ENCODE measurements at places on chromosomes 4 and X.

GRCh38 chr4:43282534-43282933 is 390.0 kb downstream of the GRXCR1 start:
- no peak for DNase-seq

GRCh38 chrX:152074163-152074562 is 64.2 kb downstream of the MAGEA10 start:
- DNase-seq: peak; percentile 15

DNA sequence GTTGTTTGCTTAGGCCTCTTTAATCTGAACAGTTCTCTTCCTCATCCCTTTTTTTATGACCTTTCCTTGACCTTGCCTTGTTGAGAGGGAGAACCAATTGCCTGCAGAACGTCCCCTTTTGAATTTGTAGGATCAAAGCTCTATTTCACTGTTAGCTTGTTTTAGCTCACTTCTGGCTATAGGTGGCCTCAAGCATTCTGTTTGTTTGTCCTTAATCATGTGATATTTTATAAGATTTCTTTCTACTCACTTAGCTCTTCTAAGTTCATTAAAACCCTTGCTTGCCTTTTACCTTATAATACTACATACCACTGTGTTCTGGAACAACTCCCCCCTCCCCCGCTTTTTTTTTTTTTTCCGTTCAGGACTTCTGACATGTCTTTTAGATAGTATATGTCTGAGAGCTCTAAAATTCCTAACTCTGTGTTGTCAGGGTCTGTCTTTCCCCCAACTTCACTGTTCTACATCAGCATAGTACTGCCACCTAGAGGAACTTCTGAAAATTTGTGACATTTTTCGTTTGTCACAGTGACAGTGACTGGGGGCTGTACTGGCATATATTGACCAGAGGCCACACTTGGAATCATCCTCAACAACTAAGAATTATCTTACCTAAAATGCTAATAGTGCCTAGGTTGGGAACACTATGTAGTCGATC is 128.5 kb downstream of the LARP7 start:
- no peak for DNase-seq

GRCh38 chr4:148376151-148376550 is 66.1 kb downstream of the NR3C2 start:
- peak; percentile 64 for DNase-seq

DNA sequence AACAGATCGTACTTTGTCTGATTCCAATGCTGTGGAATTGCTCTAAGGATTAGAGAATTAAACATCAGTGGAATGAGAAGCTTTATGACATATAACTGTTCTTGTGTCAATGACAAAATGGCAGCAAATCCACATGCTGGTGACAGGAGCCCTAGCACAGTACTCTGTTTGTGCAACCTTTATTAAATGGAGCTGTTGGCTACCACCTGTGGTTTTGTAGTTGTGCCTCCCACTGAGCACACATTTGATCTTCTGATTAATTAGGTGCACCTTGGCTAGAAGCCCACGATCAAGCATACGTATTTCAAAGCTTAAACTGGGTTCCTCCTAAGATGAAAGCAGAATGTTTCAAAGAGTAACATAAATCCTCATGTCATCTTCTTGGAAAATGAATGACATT is 394.0 kb upstream of the IGFBP7 start:
- DNase-seq: no peak

DNA sequence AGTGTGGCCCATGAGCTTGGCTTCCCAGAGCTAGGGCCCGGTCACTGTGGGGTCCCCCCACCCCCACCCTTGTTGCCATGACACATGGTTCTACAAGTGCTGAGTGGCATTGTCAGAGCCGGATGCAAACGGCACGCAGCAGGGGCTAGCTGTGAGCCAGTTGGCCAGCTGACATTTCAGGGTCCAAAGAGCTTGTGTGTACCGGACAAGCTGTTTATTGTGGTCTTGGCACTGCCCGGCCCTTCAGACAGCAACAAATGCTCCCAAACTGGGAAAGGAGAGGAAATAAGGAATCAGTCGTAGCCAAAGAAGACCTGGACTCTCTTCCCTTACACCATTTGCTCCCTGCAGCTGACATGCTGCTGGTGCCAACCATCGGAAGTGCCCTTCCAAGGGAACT is 36.8 kb downstream of the TSC22D3 start:
- DNase-seq: no peak

DNA sequence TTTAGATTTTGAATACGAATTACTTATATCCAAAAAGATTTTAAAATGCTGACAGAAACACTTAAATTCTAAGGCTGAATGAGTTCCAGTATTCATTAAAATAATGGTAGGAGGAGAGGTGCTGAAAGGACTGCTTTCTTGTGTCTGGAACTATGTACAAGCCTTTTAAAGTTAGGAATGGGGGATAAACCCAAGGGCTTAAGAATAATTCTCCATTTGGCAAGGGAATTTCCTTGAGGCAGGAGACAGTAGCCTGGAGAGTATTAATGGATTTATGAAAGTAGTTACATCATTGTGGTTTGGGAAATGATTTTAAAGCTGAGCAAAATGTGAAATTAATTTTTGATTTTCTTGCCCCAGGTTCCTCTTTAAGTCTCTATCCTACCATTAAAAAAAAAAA is 266.5 kb upstream of the KCNIP4 start:
- no peak for DNase-seq

GRCh38 chrX:131764216-131764615 is 220.3 kb downstream of the OR13H1 start:
- DNase-seq: no peak

DNA sequence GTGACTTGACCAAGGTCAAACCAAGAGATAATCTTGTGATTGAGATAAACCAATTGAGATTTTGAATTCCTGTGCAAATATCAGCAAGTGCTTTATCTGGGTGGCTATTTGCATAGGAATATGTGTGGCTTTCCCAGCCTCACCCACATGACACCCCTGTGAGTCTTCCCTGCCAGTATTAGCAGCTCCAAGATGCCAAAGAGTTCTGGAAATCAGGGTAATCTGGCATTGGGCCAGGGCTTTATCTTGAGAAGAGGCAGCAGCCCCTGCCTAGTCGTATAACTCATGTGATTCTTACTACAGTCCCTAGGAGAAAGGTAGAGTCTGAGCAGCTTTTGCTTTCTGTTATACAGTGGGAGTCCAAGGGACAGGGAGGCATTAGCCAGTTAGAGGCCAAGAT is 87.7 kb downstream of the RLIM start:
- DNase-seq: no peak

DNA sequence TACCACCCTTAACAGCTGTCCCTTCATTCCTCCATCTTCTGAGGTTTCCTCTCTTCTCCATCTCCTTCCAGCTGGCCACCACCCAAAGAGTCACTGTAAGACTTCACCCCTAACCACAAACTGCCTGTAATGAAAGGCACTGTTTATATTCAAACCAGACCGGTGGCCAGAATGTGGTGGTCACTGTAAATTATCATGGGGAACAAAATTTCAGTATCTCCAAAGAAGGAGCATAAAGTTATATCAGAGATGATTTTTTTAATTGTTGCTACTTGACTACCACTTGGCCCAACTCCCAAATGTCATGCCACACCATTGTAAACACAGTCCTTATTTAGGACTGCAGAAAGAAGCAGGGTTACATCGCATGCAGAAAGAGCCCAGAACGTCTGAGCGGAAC is 44.8 kb downstream of the SMARCA1 start:
- DNase-seq: peak; percentile 63

DNA sequence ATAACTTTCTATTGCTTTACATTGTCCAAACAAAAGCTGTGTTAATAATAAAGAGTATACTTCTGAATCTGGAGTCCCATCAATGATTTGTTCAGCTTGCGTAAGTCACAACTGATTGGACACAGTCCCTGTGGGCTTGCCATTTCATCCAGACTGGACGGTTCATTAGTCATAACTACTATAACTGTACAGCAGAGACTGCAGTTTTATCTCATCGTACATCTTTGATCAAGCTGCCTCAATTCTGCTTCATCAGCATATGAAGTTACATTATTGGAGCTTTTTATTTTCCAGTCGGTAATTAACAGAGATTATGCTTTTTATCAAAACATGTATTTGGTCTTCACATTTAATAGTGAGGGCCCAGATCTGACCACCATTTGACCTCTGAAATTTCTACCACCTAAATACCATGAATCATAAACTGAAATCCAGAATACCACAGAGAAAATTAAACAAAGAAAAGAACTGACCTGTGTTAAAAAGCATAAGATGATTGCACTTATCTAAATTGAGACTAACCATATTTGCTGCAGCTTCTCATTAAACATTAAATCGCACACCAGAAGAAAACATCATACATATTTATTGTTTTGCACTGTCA is 12.5 kb upstream of the MAB21L2 start:
- DNase-seq: peak; percentile 87

DNA sequence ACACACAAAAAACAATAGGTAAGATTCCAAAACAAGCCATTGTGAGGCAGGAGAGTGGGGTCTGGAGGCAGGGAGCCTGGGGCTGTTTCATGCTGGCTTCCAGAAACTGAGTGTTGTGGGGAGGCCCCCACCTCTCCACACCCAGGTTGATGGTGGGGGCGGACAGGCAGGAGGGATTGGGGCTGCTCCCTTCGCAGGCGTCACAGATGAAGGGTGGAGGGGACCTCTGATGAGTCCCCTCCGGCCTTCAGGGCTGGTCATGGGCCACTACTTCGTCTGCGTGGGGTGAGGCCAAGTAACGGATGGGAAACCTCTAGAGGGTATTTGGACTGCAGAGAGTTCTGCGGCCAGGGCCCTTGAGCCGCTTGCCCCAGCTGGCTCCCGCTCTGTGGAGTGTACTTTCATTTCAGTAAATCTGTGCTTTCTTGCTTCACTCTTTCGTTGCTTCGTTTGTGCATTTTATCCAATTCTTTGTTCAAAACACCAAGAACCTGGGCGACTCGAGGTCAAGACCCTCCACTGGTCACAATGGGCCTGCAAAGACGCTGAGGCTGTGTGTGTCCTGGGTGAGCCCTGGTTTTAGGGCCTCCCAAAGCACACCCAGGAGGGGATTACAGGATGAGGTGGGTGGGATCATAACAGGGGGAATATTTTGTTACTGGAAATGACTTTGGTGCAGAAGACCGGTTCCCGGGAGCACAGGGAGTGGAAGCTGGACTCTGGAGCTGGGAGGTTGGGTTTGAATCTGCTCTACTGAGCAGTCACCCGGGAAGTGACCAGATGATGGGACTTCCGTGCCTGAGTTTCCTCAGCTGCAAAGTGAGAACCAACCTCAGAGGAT is 83.7 kb upstream of the ADRA2C start:
- DNase-seq: no peak

DNA sequence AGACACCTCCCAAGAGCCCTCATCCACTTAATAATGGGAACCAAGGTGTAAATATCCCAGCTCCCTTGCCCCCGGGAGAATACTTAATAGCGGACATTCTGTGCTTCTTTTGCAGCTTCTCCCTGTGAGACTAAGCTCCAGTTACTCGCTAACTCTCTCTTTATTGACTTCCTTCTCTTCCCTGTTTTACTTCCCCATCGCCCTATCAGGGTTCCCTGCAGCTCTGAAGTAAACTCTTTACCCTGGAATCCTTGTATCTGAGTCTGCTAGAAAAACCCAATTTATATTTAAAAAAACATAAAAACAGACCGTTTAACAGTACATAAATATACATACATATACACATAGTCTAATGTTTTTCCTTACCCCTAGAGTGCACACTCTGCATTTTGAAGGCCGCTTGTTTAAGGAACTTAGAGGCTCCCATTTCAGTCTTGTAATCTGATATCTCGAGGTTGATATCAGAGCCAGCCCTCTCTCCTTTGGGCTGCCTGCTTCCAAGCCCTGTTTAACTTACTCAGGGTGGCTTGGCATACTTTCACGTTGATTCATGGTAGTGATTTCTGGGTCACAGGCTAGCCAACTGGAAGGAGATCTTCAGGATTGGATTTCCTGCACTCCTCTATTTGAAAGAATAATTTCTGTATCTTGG is 177.4 kb upstream of the SCML1 start:
- peak; percentile 89 for DNase-seq

DNA sequence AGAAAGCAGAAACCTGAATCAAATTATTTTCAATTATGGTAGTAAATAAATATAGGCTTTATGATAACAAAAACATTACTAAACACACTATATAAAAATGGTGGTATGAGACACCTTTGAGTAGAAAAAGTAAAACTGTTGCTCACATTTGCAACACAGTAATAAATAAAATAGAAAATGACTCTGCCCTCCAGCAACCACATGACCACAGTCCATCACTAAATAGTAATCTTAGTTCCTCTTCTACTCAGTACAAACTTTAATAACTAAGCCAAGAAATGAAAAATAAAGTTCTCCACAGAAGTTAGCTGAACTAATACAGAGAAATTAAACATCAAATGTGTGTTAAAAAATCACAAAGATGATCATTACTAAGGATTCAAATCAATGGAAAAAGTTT is 108.5 kb downstream of the ADGRA3 start:
- DNase-seq: no peak

DNA sequence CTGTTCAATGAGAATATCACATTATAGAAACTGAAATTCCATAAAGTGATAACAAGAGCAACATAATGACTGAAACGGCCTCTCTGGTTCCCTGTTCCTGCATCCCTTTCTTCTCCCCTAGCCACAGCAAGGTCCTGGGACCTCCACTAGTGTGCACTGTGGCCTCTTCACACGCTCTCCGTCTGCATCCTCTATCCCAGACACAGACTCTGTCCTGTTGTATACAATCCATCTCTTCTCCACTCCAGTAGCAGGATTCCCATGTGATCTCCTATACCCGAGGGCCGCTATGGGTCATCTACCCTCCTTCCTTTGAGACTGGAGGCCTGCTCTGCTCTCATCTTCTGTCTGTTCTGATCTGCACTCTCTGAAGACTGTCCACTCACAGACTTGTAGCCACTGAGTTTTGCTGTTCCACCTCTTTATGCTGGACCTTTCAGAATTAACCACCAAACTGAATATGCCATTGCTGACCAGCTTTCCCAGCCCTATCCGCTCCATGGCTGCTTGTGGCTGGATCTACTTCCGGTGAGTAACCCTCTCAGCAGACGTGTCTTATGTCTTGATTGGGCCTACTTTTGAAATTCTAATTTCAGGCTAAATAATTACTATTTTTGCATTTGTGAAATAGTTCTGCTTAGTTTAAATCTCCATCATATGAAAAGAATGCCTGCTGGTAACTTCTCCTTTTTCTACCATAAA is 105.1 kb upstream of the NAP1L5 start:
- no peak for DNase-seq

- DNase-seq: no peak
These were observed 9.7 kb downstream of the EFNB1 start for GRCh38 chrX:68838571-68838910.

- DNase-seq: peak; percentile 97
These were observed 16.7 kb upstream of the SOD3 start for GRCh38 chr4:24778464-24779225.

- DNase-seq: no peak
These were observed 187.3 kb upstream of the RASGEF1B start for GRCh38 chr4:81659051-81659450.

- DNase-seq: no peak
These were observed 32.1 kb upstream of the GLRA2 start for GRCh38 chrX:14497184-14497666.

- DNase-seq: no peak
These were observed 396.9 kb upstream of the NDST3 start for GRCh38 chr4:117637347-117637746.

- no peak for DNase-seq
These were observed 3.5 kb upstream of the SH3BP2 start for GRCh38 chr4:2789351-2789750.

All from astrocyte (in vitro differentiated cells and primary cell).